ENCODE measurements at places on chromosomes 11 and 22.

DNA sequence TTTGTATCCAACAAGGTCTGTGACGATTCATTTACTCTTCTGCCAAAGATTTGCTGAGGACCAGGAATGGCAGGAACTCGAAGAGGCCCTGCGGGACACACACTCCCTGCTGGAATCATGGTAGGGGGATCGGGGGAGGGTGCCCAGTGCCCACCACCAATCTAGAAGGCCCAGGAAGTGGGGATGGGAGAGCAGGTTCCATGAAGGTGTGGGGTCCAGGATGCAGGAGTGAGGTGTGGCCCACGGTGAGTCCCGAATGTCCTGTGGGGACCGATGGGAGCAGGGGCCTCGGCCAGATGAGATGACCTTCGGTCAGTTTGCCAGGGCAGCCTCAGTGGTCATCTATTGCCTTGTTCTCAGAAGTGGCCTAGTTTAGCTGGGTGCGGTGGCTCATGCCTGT is 492.7 kb downstream of the BRD1 start:
- no peak for DNase-seq

DNA sequence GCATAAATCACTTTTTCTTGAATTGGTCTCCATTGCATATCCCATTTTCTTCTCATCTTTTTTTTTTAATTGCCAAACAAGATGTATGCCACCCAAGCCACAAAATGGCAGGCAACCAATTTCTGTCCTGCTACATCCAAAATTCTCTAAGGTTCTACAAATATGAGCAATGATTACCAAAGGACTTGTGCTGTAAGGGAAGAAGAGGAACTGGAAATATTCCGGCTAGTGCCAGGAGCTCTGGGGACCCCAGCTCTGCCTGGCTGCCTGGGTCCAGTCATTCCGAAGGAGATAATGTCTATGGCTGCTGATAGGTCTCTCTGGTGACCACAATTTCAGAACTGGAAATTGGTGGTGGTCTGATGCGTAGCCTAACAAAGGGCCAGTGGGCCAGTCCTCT is 17.1 kb upstream of the SNX32 start:
- DNase-seq, result no peak

DNA sequence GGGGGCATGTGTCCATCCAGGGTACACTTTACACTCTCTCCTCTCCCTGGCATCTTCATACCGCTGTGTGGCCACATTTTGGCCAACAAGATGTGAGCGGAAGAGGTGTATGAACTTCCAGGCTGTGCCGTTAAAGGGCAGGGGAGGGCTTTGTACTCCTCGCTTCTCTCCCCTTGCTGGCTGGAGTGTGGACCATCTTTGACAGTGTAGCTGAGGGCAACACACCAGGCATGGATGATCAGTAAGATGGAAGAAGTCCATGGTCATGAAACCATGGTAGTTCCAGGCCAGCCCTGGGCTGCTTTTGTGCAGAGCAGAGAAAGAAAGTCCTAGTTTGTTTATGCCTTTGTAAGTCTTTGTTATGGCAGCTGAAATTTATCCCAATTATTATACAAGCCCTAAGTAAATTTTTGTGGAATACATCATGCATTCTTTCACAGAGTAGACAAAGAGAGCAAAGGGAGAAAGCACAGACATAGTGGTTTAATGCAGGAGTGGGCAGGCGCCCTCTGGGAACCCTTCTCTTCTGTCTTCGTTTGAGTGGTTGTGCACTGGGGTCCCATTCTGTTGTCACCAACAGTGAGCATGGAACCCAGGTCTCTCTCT is 70.4 kb downstream of the FBXO7 start:
- DNase-seq, result no peak

DNA sequence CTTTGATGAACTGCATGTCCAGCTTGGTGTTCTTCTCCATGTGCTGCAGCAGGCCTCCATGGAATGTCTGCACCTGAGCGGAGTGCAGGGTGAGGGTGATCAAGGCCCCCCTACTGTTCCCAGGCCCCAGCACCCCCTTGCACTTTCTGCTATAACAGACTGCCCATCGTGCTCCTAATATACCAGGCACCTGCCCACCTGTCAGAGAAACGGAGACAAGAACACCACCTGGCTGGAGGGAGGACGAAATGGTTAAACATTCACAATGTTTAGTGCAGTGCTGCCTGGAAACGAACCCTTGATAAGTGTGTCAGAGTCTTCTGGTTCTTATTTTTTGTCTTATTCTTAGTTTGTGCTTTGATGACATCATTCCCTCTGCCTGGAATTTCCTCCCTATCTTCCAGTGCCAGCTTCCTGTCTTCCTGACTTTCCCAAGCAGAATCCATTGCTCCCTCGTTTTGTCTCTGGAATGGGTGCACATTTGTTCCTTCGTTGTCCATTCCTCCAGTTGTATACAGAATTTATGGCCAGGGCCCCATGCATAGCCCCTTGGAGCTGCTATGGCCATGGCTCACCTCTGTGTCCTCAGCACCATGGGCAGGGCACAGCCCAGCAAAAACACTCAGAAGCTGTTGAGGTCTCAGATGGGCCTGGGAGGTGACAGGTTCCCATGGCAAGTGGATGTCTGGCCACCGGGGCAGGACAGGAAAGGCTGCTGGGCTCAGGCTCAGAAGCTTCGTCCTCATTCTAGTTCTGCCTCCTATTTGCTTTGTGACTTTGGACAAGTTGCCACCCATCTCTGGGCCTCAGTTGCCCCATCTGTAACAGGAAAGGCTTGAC is 11.9 kb downstream of the BAIAP2L2 start:
- DNase-seq, result no peak

GRCh38 chr11:64361659-64362058 is 2.7 kb downstream of the RPS6KA4 start:
- DNase-seq, result no peak

DNA sequence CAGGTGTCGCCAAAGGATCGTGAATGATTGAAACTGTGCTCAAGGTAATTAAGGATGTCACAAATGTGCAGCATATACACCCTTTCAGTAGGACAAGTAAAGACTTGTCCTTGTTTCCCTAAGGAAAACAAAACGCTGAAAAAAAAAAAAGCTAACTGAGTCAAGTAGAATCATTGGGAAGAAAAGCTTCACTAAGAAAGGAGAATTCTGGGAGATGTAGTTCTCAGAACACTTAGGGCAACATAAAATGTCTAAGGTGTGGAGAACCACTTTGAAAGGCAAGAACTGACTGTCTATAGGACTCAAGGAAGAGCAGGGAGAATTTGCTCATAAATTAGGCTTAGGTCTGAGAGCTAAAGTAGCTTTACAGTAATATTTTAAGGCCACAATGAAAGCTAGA is 2.9 kb upstream of the OR5T1 start:
- no peak for DNase-seq
